ENCODE measurements at places on chromosomes 16 and 17.

DNA sequence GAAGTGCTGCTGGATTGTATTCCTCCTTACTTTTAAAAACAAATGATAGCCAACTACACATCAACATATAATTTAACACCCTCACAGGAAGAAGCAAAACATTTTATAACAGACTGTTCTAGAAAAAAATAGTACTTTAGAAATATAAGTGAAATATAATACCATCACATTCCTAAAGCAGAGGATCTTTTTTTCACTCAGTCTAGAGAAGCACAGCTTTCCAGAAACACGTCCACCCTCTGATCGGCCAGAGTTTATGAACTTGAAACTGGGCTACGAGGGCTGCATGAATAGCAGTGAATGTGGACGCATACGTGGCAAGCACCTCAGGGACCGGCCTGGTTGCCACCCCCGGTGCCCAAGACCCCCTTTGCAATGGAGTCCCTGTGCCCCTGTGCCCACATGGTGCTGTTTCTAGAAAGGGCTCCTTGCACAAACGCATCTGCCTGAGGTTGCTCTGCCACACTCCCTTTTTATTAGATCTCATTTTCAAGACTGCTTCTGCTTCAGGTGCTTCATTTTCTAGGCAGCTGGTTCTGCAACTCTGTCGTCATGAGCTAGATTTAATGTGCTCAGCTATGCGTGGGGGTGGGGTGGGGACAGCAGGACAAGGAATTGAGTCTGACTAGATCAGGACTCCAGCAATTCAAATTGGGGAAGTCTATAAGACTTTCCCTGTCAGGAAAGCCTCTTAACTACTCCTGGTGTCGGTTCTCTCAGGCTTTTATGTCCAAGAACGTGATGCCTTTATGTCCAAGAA, 29.1 kb upstream of the ERN1 start:
- no peak for DNase-seq

DNA sequence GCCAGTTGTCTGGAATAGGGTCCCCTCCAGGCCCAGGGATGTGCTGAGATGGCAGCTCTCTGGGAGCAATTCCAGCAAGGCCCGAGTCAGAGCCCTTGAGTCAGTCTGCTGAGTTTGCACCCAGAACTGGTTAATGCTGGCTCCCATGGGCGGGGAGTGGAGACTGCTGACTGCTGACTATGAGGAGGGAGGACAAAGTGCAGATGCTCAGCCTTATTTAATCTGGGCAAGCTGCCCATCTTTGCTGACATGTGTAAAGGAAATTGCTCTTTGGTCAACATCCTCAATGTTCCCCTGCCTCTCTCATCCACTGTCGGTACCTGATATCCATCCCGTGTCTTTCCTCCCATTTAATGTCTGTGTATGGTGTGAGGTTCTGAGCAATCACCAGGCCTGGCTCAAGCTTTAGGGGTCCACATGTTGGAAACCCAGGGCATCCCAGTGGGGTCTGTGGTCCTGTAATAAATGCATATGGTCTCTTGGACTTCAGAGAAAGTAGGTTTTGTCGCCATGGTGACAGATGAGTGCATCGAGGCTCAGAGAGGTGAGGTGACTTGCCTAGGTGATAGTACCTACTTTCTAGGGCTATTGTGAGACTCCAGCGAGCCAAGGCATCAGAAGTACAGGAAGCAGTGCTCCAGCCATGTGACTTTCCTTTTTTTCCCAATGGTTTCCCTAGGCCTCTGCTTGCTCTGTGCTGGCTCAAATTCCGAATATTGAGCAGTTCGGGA, 20.0 kb upstream of the RNF135 start:
- no peak for DNase-seq

GRCh38 chr16:54936979-54937670, 6.5 kb downstream of the IRX5 start:
- no peak for DNase-seq

DNA sequence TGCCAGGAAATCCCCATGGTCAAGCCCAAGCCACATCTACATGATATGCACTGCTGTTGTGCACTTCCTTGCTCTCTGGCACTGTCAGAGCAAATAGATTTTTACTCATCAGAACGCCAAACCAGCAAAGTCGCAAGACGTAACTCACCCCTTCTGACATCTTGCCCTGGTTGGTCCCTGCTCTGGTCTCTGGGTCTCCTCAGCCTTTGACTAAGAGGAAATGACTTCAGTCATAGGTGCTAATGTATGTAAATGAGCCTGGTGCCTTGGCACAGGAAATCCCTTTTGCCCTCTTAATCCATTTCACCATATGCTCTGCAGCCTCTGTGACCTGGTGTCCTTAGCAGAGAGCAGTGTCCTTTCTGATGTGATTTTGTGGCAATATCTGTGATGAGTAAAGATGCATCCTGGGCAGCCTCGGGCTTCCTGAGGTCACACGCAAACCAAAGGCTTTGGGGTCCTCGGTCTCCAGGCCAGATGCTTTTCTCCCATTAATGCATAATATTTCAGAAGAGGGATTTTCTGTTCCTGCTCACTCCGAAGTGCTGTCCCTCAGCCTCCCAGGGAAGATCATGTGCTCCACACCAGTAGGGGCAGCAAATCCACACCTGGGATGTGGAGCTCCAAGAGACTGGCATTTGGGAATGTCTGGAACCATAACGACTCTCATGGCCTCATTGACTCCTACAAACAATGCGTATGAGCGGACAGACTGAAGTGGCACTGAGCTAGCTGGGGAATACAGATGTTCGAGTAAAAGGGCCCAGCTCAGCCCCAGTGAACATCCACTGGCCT, 66.9 kb downstream of the GP2 start:
- no peak for DNase-seq

DNA sequence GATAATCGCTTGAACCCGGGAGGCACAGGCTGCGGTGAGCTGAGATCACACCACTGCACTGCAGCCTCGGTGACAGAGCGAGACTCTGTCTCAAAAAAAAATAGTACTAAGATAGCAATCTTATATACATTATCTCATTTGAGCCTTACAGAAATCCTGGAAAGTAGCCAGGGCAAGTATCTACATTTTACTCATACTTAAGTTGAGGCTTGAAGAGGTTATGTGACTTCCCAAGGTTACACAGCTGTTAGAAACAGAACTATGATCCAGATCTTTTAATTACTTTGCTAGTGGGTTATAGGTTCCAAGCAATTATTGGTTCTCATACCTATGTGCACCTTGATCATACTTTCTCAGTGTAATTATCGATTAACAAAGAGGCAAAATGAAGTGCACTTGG, 15.4 kb downstream of the C17orf78 start:
- DNase-seq = no peak

DNA sequence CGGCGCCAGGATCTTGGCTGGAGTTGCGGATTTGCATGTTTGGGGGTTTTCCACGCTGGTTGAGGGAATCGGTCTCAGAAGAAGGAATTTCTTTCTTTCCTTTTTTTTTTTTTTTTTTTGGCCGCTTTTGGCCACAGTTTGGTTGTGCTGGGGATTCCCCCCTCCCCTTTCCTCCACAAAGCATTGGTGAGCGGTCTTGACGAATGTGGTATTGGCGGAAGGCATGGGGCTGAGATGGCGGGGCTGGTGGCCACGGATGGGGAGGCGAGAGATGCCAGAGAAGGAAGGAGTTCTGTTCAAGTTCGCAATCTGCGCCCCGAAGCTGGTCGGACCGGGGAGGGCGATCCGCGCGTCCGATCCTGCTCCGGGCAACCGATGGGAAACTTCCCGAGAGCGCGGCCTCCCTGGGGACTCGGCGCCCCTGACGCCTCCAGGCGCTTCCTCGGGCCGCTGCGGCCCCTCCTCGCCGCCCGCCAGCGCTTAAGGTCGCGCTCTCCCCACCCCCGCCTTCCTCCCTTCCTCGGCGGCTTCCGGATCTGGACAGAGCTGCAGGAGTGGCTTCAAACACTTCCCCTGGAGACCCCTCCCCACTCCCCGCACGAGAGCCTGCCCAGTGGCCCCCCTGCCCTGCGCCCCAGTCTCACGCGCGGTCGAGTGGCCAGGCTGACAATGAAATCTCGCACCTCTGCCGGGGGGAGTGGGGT, 43.2 kb downstream of the RAI1 start:
- DNase-seq = no peak

DNA sequence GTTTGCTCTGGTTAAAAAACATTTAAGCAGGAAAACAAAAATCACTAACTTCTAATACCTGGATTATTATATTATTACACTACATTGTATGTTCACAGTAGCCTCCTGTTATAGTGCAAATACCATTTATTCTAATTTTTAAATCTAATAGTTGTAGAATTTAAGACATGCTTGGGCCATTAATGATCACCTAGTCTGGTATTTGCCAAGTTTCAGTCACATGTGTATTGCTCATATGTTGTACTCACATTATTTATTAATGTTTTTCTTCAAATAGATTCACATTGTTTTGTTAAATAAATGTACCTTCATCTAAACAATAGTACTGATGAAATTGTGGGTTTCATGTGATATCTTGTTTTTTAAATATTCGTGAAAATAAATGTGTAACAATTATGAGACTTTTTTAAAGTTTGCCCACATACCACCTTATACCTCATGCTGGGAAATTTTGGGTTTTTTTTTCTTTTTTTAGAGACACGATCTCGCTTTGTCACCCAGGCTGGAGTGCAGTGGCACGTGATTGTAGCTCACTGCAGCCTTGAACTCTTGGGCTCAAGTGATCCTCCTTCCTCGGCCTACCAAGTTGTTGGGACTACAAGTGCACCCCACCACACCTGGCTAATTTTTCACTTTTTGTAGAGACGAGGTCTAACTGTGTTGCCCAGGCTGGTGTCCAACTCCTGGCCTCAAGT, 5.9 kb downstream of the ZNF771 start:
- DNase-seq = no peak

DNA sequence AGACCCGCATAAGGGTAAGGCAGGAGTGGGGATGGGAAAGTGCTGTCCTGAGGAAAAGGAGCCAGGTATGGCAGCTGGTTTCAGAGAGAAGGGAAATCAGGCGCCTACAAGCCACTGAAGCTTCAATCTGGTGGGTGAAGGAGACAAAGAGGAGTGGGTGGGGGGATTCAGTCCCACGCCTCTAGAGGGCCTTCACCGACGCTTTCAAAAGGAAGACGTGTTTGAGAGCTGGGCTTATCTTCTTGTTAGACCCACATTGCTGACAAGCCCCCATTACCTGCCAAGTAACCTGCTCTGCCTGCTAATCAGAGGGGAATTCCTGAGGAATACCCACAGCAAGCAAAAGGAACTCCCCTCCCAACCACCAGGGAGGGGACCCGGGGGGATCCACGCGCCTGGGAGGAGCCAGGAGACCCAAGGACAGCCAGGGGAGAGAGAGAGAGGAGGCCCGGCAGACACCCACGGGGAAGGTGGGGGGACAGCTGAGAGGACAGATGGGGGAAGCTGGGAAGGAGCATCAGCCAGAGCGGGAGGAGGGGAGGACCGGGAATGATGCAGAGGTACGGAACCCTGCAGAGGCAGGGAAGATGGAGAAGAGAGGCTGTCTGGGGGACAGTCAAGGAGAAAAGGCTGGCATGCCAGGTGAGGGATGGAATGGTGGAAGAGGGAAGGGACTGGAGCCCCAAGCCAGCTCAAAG, 1.0 kb downstream of the MTMR4 start:
- DNase-seq = peak; percentile 21

- no peak for DNase-seq
These were observed 10.1 kb downstream of the ST6GALNAC2 start for GRCh38 chr17:76575570-76575969.

GRCh38 chr17:27569257-27569722, 61.7 kb upstream of the LGALS9 start:
- DNase-seq = peak; percentile 51

DNA sequence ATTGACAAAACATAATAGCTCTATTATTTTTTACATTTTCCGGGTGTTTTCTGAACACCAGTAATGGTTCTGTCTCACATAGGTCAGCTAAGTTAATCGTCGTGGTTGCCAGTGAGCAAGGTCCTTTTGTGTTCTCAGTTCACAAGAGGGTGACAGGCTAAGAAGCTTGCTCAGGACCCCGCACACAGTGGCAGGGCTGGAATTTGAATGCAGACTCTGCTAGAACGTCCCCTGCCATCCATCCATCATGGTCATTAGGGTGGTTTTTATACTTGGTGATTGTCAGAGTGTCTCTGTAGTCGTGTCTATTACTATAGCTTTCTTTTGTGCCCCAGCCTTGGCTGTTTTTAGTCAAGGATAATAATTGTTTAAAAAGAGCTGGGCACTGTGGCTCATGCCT, 176.2 kb downstream of the SNX29 start:
- no peak for DNase-seq

DNA sequence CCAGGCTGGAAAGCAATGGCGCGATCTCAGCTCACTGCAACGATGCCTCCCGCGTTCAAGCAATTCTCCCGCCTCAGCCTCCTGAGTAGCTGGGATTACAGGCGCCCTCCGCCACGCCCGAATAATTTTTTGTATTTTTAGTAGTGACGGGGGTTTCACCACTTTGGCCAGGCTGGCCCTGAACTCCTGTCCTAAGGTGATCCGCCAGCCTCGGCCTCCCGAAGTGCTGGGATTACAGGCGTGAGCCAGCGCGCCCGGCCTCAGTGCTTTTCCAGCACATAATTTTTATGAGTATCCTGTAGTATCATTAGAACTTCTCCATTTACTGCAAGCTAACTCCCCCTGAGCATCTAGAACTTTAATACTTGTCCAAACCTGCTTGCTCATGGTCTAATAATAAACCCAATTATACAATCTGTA, 1.8 kb downstream of the UBE2G1 start:
- no peak for DNase-seq

- DNase-seq = no peak
These were observed 15.8 kb downstream of the MEOX1 start for GRCh38 chr17:43645765-43646481.

DNA sequence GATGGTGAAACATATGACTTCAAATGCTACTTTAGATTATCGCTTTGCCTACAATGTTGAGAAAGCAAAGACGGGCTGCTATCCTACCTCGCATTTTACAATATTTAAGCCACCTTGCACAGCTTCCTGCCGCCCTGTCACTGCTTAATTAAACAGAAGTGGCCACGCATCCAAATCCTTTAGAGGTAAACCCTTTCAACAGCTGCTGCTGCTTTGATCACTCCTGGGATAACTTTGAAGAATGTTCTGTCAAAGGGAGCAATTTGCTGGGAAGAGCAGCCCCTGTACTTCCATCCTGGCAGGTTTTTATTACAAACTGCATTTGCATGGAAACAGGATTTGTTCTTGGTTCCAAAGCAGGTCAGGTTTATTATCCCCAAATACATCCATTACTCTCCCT, 24.2 kb upstream of the SSTR2 start:
- DNase-seq = no peak

- no peak for DNase-seq
These were observed 15.5 kb downstream of the HIC1 start for GRCh38 chr17:2070241-2071023.

GRCh38 chr17:29237476-29238132, 9.1 kb upstream of the CRYBA1 start:
- DNase-seq = no peak

- peak; percentile 71 for DNase-seq
These were observed 108.9 kb downstream of the MAP2K6 start for GRCh38 chr17:69523244-69523861.

DNA sequence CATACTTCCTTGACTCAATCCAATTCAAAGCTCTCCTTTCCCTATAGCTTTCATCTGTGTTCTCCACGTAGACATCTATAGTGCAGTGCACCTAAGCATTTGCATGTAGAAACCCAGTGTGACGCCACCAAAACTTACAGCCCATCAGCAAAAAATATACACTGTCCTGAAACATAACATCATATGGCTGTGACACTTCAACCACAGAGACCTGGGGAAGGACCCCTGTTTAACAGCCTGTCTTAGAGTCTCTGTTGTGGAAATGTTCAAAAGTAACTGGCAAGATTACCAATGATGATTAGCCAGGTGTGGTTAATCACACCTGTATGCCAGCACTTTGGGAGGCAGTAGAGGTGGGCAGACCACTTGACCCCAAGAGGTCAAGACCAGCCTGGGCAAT, 22.2 kb downstream of the GSPT1 start:
- DNase-seq = no peak
